ENCODE measurements at places on chromosomes 4 and X.

DNA sequence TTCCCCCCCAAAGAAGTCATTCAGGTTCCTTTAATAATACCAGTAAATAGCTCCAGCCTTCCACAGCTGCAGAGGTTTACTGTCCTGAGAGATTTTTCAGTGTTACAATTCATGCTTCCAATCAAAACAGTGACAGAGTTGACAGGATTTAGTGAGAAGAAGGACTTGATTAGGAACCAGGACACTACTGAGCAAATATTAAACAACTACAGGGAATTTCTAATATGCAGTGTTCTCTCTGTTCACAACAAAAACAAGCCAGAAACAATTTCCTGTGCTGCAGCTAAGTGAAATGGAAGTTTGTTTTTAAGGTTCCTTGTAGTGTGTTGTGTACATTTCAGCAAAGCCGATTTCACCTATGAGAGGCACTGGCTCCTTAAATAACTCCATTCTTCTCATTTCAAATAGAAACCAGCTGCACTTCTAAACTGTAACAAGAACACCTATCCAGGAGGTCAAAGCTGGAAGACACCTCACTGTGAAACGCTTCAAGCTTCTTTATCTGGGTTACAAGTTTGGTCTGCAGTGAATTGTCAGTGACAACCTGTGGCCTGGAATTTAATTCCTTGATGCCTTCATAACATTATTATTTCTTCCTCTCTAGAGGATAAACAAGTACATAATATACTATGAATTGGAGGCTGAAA is 149.3 kb downstream of the RASL11B start:
- no peak for DNase-seq

DNA sequence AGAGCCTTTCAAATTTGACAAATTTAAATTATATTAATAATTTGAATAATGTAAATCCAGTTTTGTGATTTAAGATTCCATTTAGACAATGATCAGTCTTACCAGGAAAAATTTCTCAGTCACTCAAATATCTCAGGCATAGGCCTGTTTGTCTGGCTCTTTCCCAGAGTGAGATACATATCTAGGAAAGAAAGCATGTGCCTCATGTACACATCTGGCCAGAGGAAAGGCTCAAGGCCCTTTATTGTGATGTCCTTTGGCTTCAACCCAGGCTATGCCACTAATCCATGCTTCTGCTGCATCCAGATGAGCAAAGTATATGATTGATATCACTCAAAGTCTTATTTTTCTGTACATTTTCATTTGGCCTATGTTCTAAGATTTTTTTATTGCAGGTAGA is 473.3 kb upstream of the ADGRL3 start:
- no peak for DNase-seq

GRCh38 chr4:98828801-98829200 is 100.1 kb downstream of the EIF4E start:
- no peak for DNase-seq

DNA sequence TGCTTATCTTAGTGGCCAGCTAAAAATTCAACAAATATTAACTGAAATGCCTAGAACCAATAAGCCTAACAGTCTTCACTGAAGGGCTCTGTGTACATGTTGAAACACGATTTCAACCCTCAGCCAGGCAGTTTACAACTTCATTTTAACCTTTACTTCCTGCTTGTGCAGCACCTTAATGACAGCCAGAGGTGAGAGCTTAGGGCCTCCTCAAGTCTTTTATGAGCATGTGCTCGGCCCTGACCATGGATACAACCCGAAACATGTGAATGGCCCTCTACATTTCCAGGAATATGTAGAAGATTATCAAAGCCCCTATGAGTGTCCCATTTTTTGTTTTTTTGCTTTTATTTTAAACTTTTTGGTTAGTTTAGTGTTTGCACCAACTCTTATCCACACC is 88.3 kb downstream of the MSN start:
- DNase-seq: no peak

DNA sequence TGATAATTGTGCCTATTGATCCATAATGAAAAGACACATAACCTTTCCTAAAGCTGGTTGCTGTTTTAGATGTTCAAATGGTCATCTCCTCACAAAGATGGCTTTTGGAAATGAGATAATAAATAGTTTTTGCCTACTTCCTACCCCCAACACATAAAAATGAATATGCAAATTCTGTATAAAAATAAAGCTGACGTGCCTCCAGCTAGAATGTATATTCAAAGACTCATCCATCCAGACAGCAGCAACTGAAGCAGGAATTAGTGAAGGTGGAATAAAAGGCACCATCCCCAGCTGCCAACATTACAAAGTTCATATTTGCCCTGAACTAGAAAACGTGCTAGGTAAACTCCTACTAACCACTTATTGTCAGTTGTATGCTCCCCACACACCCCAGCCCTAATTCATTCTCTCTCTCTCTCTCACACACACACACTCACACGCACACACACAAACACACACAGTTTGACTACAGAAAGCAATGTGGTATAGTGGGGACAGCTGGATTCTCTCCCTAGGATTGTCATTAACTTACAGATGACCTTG is 53.6 kb downstream of the PCDH19 start:
- DNase-seq: no peak

DNA sequence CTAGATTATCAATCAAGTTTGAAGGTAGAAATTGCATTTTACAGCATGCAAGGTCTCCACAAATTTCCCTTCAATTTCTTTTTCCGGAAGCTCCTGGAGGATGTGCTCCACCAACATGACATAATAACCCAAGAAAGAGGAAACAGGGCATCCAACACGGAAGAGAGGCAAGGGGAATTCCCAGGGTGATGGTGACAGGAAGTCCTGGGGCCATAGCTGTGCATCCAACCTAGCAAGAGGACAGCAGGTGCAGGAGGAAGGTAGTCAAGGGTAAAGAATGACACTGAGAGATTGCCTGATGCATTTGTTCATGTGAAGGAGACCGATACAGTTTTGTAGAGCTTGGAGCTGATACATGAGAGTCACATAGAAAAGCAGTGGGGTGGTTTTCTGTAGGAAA is 115.7 kb upstream of the LSM6 start:
- no peak for DNase-seq

- DNase-seq: no peak
Observed at GRCh38 chr4:165010991-165011390, 20.8 kb upstream of the TRIM60 start.

- no peak for DNase-seq
Observed at GRCh38 chr4:99614491-99614890, 39.9 kb downstream of the MTTP start.

DNA sequence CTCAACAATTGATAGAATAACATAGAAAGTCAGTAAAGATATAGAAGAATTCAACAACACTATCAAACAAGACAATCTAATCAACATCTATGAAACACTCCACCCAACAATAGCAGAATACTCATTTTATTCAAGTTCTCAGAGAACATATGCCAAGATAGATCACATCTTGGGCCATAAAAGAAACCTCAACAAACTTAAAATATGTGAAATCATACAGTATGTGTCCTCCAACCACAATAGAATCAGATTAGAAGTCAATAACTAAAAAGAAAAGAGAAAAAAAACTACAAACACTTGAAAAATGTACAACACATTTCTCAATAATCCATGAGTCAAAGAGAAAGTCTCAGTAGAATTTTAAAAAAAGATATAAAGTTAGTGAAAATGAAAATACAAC is 78.6 kb upstream of the LDB2 start:
- DNase-seq: no peak

DNA sequence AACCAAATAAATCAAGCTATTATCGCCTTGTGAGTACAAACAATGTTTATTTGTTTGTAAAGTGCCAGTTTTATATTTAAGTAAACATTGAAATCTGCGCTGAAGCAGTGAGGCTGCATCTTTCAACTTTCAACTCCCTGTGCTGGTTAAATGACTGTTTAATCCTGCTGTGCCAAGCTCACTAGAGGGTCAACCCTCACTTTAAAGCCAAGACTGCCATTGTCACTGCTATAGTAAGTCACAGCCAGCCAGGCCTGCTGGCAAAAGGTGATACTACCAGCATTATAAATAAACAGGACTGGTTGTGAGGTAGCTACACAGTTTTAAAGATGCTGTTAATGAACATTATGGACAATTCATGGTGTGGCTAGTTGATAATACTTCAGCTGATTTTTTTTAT is 34.6 kb downstream of the EFHC2 start:
- no peak for DNase-seq

GRCh38 chr4:101156619-101157310 is 190.6 kb downstream of the PPP3CA start:
- no peak for DNase-seq

DNA sequence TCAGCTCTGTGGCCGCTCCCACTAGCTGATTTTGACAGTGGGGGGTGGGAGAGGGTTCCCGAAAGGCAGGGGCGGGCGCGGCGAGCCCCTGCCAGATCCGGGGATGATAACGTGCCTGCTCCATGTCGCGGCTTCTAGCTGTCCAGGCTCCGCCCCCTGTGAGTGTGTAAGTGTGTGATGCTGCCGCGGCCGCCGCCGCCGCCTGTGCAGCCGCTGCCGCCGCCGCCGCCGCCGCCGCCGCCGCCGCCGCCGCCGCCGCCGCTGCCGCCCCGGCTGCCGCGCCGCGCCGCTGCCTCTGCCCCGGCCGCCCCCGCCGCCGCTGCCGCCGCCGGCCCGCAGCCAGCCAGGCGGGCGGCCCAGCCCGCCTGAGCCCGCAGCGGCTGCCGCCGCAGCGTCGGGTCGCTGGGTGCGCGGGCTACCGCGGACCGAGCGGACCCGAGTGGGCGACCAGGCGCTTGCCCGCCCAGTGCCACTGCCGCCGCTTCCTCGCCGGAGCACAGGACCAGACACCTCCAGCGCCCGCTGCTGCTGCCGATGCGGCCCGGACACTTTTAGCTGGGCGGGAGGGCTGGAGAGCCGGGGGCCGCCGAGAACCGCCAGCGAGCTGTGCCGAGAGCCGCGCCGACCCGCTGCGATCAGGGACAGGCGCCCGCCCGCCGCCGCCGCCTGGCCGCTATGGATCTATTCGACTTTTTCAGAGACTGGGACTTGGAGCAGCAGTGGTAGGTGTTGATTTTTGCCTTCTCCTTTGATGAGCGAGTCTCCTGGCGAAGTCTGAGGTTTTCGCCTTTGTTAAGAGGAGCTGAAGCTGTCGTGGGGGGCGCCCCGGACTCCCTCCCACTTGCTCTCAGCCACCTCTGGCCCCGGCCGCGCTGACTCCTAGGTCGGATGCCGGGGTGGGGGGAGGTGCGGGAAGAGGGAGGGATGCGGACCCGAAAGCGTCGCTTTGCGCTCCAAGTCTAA is at the start of gene AFF2:
TSS of gene AFF2 (plus strand) at position 195 of the 963 bp plus-strand sequence. CDS start at position 676, 481 bp downstream.
- DNase-seq: no peak

DNA sequence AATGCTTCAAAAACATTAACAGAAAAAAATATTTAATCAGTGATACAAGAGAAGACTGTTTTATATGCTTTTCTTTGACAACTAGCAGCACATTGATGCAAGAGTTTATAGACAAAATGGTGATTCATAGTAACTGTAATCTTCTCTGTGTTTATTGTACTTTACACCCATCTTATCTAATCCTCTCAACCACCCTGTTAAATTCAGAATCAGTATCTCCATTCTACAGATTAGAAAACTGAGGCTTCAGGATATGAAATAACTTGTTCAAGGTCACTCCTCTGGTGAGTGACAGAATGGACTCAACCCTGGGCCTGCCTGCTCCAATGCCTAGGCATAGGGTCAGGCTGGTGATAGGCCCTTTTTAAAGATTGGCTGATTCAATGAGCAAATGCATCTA is 26.1 kb upstream of the TMEM184C start:
- no peak for DNase-seq

GRCh38 chr4:128477540-128477939 is 189.9 kb upstream of the PGRMC2 start:
- DNase-seq: peak; percentile 4

DNA sequence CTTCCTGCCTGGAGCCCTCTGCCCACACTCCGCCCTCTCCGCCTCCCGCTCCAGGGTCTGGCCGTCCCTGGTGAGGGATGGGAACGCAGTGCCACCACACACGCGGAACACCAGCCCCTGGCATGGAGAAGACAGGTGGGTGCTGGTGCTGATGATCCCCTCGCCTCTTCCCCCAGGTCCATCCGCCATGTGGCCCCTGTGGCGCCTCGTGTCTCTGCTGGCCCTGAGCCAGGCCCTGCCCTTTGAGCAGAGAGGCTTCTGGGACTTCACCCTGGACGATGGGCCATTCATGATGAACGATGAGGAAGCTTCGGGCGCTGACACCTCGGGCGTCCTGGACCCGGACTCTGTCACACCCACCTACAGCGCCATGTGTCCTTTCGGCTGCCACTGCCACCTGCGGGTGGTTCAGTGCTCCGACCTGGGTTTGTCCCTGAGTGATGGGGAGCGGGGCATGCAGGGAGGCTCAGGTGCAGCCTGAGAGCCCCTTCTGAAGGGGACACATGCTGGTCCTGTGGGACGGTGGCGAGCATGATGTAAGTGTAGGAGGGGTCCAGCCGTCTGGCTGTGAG is 9.8 kb downstream of the BGN start:
- no peak for DNase-seq

- no peak for DNase-seq
Observed at GRCh38 chr4:69830560-69831269, 29.2 kb downstream of the SULT1E1 start.

GRCh38 chrX:109487640-109488039 is 5.8 kb upstream of the GUCY2F start:
- DNase-seq: no peak

DNA sequence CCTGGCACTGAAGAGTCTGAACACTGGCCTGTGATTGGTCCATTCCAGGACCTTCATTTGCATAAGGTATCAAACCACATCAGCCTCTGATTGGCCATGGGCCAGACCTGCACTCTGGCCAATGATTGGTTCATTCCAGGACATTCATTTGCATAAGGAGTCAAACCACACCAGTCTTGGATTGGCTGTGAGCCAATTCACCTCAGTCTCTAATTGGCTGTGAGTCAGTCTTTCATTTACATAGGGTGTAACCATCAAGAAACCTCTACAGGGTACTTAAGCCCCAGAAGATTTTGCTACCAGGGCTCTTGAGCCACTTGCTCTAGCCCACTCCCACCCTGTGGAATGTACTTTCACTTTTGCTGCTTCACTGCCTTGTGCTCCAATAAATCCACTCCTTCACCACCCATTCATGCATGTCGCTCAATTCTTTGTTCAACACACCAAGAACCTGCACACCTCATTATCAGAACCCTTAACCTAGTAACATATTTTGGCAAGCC is 14.2 kb upstream of the HERC5 start:
- DNase-seq: peak; percentile 53

- DNase-seq: no peak
Observed at GRCh38 chr4:169418846-169419245, 148.1 kb upstream of the SH3RF1 start.

GRCh38 chrX:1449036-1449822 is 3.5 kb downstream of the ASMTL start:
- no peak for DNase-seq

DNA sequence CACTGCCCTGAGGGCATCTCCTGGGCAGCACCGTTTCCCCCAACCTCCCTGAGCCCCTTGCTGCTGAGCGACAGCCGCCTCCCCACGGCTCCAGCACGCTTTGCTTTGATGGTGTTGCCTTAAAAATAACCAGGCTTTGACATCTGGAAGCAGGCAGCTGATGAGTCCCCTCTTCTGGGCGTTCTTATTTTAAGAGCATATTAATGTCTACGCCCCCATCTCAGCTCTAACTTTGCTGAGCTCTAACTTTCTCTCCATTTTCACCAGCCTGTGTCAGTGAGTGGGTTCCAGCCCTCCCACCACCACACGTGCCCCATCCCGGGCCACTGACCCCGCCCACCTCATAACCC is 70.2 kb downstream of the ADRA2C start:
- DNase-seq: no peak

- DNase-seq: no peak
Observed at GRCh38 chr4:113919611-113920010, 59.8 kb downstream of the ARSJ start.

GRCh38 chrX:24513416-24513815 is 48.3 kb downstream of the PDK3 start:
- no peak for DNase-seq

GRCh38 chrX:111896148-111896547 is 20.2 kb downstream of the TRPC5OS start:
- DNase-seq: no peak
